Memory B cell (primary cell): ENCODE measurements at places on chromosomes 6 and 20.

DNA sequence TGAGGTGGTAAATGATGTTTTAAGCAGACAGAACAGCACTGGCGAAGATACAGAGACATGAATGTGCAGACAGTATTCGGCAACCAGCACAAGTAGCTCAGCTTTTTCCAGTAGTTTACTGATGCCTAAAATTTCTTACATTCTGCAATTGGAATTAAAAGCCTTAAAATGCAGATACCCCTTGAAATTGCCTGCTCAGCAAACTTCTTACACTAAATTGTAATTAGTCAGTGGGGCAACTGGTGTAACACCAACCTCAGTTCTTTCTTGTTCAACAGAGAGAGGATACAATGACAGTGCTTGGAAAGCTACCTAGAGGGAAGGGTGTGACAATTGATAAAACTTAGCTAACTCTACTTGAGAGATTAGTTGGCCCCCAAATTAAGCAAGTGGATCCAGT, 121.1 kb upstream of the ENPP5 start:
- no peak for DNase-seq

- no peak for DNase-seq
Observed at GRCh38 chr6:53192682-53193188, 44.1 kb upstream of the GCM1 start.

GRCh38 chr6:24919056-24919892, 16.5 kb downstream of the RIPOR2 start:
- DNase-seq: no peak

DNA sequence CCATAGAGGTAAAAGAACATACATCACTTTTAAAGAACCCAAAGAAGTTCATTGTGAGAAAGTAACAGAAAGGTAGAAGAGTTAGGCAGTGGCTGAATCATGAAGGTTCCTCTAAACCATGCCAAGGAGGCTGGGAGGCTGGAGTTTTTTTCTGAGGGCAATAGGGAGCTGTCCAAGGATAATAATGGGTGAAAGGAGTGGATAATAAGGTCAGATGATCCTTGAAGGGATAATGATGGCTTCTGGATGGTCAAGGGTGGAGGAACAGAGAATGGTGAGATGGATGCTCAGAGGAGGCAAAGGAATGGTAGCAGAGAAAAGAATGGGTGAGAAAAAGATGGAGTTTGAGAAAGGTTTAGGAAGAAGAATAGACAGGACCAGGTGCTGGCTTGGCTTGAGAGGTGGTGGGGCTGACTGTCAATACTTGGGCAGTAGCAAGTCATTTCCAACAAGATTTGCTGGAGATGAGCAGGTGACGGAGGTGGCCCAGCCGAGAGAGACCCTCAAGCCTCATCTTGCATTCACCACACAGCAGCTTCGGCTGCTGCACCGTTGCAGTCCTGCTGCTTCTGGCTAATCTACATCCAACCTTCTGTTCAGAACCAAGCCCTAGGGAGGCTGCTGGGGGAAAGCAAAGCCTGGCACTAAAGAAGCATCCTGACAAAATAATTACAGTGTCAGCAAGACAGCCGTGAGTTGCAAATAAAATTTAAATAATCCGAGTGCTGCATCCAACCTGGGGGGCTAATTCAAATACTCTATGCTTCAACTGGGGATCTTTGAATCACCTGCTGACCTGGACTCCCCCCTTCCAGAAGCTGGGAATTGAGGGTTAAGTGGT, 131.2 kb upstream of the KCNG1 start:
- DNase-seq: no peak

DNA sequence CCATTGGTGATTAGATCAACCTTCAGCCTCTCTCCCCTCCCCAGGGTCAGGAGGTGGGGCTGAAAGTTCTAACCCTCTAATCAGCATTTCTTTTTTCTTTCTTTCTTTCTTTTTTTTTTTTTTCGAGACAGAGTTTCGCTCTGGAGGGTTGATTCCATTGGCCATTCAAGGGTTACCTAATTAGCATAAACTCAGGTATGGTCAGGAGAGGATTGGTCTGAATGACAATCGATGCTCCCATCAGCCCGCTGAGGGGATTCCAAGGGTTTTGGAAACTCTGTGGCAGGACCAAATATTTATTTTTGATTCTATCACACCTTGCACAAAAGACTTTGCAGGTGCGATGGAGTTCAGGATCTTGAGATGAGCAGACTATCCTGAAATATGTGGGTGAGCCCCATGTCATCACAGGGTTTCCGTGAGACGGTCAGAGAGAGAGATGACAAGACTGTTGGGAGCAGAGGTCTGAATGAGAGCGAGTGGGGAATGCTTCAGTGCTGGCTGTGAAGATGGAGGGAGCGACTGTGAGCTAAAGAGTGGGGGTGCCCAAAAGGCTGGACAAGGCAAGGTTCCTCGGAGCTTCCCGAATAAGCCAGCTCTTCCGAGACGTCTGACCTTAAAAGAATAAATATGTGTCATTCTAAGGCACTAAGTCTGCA, 107.1 kb downstream of the BMP7 start:
- DNase-seq: no peak

GRCh38 chr6:90249458-90249857, 47.2 kb downstream of the BACH2 start:
- DNase-seq: no peak

DNA sequence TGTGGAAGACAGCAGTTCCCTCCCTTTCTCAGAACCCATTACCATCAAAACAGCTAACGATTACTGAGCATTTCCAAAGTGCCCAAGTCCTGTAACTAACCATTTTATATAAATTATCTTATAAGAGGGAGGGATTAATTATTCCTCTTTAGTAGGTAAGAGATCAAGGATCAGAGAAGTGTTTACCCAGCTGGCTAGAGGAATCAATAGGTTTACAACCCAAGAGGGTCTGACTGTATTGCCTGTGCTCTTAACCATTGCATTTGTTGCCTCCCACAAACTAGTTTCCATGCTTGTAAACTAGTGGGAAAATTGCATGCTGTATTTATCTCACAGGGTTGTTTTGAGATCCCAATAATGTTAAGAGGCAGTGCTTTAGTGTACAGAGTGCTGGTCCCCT, 3.7 kb upstream of the DBNDD2 start:
- DNase-seq: no peak

- no peak for DNase-seq
Observed at GRCh38 chr20:9602847-9603183, 88.4 kb downstream of the LAMP5 start.

GRCh38 chr6:56538851-56539250, 103.8 kb downstream of the DST start:
- no peak for DNase-seq

DNA sequence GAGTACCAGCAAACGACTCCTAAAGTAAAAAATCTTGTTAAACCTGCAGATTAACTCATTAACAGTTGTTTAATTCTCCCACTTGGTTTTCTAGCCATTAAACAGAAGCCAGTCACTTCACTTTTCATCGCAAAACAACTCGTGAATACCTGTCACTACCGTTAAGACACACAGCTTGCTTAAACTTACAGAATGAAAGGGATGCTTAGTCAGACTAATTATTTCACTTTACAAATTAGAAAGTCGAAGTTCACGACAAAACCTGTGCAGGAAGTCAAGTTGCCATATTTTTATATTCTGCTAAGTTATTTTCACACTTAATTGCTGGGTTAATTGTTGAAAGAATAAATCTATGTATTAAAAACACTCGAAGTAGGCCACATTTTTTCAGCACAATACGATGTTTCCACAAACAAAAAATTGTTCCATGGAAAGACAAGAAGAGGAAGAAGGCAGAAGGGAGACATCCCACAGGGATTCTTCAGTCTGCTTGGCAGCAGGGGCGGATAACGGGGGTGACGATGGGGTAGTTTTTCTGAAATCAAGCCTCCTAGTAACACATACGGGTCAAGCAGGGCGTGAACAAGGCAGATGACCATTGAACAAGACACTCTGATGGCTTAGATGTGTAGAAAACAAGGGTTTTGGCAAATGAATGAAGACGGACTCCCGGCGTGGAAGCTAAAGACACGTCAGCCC, 933 bp downstream of the SSR1 start:
- no peak for DNase-seq

DNA sequence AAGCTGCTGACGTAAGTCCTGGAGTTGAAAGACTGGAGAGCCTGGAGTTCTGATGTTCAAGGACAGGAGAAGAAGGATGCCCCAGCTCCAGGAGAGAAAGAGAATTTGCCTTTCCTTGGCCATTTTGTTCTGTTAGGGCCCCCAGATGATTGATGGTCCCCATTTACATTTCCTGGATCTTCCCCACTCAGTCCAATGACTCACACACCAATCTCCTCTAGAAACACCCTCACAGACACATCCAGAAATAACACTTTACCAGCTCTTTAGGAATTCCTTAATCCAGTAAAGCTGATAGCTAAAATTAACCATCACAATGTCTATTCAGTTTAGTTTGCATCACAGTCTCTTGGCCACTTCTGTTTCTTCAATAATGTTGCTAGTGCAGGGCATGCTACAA, 260.2 kb upstream of the IRAK1BP1 start:
- DNase-seq: no peak

- no peak for DNase-seq
Observed at GRCh38 chr6:34152042-34152524, 6.2 kb upstream of the GRM4 start.

DNA sequence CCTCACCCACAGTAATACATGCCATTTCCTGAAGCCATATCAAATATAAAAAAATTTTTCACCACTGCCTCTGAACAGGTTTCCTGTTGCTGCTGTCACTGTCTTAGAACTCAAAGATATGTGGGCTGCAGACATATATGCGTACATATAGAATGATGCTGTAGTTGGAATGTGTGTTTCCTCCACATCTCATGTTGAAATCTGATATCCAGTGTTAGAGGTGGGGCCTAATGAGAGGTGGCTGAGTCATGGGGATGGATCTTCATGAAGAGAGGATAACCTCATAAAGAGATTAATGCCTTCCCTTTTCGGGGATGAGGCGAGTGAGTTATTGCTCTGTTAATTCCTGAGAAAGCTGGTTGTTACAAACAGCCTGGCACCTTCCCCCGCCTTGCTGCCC, 7.7 kb upstream of the SCP2D1 start:
- DNase-seq: no peak

- DNase-seq: no peak
Observed at GRCh38 chr20:20992686-20993360, 113.3 kb downstream of the LINC00237 start.

GRCh38 chr6:14265049-14266021, 147.8 kb downstream of the CD83 start:
- no peak for DNase-seq

DNA sequence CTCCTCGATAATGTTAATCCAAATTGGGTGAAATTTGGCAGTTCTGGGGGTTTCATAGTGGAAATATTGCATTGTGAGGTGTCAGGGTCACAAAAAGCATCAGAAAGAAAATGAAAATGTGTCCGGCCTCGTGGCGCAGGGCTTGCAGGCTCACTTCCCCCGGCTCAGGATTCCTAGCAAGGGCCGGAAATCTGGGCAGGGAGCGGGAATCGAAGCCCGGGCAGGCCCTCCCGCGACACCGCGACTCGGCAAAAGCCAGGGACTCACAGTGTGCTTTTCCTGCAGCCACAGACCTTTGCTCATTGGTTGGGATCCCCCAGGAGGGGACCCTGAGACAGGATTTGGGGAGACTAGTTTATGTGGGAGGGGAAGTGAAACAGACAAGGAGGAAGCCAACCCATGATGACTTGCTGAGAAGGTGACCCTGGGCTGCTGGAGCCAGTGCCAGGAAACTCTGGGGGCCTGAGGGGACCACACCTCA, 847 bp upstream of the CD93 start:
- no peak for DNase-seq

DNA sequence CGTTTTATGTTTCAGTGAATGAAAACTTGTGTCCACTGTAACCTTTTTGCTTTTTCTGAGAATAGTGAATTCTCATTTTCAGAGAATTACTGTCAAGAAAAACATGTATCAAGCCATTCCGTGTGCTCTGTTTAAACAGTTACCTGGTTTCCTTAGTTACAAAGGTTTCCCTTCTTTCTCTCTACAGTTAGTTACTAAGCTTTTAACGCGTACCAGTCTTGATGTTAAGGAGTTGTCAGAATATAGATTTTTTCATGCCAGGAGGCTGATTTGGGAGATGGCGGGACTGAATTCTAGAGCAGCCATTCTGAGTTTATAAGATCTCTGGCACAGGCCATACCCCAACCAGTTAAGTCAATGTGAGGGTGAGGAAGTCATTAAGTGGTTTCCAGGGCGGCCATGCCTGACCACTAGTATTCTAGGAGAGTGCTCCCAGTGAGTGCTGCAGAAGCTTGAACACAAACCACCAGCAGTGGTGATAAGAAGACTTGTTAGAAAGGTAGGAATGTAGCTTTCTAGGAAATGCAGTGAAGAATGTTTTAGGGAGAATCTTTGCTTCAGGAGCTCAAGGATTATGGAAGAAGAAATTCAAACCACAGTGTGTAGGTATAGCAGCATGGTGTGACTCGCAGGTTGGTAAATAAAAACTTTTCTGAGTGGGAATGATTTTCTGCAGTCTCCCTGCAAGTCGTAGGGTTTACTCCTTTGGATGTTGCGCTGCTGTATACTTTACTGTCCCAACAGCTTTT, 112.9 kb downstream of the JARID2 start:
- DNase-seq: peak; percentile 13

DNA sequence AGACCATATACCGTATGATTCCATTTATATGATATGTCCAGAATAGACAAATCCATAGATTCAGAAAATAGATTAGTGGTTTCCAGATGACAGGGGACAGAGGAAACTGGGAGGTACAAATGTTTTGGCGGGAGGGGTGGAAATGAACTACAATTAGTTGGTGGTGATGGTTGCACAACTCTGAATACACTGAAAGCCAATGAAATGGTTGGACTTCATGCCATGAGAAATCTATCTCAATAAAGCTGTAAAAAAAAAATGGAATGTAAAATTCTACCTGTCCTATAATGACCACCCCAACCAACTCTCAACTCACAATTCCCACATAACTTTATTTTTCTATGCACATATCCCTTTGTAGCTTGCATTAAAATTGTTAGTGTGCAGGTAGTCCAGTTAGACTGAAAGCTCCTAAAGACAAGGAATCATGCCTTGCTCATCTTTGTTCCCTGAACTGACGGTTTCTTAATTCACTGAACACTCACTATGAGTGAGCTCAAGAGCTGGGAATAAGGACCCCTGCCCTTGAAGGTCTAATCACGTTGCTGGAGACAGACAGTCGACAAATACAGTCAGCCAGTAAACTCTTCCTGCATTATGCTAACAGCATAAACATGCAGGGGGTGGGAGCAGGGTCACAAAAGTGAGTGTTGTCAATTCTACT, 1.4 kb downstream of the DCDC2 start:
- no peak for DNase-seq

DNA sequence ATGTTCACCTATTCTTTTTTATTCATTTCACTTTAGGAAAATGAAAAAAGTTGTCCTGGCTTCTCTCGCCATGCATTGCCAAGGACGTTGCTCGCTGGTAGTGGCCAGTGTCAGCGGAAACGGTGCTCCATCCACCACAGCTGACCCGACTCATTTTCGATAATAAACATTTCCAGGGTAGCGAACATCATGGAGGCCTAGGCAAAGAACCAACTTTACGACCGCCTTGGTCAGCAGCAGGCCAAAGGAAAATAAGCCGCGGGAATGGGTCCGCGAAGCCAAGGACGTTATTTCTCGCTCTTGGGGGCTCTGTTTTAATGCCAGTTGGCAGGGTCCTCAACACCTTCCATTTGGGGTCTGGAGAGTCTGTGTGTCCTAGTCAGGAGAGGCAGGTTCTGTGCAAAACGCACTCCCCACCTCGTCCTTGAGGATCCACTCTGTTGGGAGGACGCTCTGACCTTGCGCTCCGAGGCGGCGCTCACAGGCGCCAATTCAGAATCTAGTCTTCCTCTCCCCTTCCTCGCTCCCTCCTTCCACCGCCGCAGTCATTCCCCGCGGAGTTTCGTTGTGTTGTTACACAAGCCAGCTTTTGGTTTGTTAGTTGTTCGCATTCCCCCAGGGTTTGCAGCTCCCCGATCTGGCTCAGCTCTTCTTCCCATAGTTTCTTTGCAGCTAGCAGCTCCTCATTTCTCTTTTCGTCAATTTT, 4.1 kb upstream of the PAX1 start:
- no peak for DNase-seq
